ENCODE measurements at places on chromosomes 5 and 9.

- DNase-seq, result no peak
Observed at GRCh38 chr5:153517241-153517611, 26.8 kb downstream of the GRIA1 start.

DNA sequence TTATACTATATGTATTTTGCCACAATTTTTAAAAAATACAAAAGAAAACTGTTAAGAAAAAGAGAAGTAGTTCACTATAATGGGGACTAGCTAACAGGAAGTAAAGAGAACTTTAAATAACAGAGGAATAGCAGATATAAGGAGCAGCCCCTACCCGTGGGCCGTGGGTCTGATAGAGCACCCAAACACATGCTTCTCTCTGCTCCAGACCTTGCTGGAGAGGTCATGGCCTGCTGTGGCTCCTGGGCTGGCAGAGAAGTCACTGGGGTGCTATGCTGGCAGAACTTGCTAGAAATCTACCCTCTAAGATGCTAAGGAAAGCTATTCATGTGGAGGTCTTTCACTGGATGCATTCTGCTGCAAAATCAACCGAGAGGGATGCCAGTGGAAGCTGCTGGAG, 10.0 kb upstream of the TNFAIP8 start:
- DNase-seq, result no peak

- DNase-seq, result no peak
Observed at GRCh38 chr5:170480260-170480659, 23.6 kb upstream of the KCNIP1 start.

DNA sequence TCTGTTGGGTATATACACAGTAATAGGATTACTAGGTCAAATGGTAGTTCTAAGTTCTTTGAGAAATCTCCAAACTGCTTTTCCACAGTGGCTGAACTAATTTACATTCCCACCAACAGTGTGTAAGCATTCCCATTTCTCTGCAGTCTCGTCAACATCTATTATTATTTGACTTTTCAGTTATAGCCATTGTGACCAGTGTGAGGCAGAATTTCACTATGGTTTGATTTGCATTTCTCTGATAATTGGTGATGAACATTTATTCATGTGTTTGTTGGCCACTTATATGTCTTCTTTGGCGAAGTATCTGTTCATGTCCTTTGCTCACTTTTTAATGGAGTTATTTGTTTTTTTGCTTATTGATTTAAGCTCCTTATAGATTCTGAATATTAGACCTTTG, 596.2 kb upstream of the DAB2 start:
- DNase-seq, result no peak

DNA sequence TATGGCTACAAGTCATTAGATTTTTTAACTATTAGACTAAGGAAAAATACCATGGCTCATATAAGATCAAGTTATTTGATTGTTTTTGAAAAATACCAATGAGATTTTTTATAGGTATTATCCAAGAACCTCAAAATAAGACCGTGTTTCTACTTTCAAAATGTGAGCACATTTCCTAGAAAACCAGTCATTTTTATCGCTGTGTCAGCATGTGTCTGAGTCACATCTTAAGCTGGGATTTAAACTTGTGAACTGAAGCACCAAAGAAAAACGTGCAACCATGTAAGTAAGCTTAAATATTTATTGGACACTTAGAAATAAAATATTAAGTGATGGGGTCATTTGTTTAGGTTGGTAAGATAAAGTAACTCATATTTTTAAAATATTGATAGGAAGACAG, 1676.0 kb upstream of the NUDT12 start:
- no peak for DNase-seq

DNA sequence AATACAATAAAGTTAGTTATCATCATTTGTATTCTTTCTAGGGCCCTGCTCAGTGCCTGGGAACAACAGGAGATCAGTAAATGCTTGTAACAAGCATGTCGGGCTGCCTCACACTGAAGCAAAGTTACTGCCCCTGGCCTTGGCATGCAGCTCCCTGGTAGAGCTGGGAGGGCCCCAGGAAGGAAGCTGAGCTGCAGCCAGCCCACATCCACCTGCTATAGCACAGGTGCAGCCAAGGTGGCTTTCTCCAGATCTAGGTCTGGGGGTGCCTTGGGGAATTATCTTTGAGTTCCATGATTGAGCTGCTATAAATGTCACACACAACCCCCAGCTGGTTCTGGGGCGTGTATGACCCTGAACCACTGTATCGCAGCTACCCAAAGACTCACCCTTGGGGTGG, 293.4 kb upstream of the MSX2 start:
- no peak for DNase-seq

Measured in HTR-8/SVneo (cell line).